ENCODE measurements at places on chromosomes 16 and 17.

DNA sequence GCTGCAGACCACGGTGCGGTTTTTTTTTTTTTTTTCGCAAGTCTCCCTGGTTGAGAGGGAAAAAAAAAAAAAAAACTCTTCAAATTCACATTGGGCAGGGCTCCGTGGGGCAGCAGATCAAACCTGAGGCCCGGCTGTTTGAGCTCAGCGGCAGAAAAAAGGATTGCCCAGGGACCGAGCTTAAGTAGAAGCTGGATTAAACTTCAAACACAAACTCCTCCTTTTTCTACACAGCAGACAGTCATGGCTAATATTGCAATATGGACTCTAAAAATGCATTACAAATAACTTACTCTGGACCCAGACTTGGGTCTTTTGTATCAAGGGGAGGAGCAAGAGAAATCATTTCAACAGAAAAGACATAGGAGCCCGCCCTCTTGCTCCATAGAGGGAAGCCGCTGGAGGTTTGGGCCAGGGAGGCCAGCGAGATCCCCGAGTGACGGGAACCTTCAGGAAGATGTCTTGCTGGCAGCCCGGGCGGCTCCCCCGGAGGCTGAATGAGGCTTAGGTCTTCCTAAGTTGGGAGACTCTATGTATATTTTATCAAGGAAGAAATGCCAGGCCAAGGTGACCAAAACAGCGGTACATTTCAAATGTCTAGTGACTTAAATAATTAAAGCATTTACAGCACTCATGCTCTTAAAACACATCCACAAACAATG lies 167.7 kb downstream of the ZNF423 start:
- DNase-seq: no peak

GRCh38 chr16:57649846-57650245 lies 18.3 kb upstream of the ADGRG3 start:
- no peak for DNase-seq

DNA sequence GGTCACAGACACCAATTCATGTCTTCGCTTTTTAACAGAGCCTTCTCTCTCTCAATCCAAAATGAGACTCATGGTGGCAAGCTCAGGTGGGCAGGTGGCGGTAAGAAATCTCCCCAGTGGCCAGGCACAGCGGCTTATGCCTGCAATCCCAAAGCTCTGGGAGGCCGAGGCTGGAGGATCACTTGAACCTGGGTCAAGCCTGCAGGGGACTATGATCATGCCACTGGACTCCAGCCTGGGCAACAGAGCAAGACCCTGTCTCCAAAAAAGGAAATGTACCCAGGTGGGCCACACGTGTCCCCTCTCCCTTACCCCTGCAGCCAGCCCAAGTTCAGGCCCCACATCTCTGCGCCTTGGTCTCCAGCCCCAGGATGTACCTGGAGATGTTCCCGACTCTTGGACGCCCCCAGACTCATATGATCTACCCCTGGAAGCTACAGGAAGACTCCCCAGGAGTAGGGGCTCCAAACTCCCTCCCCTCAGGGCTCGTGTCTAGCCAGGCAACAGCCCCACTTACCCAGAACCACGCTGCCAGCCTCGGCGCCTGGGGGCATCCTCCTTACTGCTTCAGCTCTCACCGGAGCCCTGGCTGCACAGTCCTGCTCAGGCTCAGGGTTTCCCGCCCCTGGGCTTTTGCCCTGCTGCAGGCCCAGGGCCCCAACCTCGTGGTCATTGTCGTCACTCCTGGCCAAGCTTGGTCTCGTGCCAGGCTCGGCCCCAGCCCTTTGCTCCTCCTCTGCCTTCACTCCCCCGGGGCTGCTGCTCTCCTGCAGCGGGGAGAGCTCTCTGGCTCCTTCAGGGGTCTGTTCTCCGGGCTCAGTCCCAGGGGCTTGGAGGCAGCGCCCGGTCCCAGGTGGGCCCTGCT lies 16.2 kb downstream of the MYLK3 start:
- DNase-seq: no peak

GRCh38 chr17:27354491-27355081 lies 60.7 kb downstream of the WSB1 start:
- DNase-seq: no peak

DNA sequence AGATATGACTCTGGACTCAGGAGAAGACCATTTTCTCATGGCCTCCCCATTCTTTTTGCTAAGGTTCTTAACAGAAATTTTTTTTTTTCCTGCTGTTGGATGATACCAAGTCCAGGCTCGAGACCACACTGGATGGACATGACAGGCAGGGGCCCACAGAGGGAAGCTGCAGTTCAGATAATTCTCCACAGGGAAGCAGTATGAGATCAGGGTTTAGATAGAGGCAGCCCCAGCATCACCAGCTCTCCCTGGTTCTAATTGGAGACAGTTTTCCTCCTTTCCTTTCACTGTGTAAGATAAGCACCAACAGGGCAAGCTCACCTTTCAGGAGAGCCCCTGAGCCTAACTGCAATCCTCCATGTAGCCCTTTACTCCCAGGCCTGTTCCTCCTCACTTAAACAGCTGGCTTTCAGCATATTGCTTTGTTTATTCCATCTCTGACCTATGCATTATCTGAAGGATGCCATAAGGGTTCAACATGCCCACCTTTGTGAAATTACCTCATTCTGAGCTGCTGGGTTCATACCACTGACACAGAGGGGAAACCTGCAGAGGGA lies 108.1 kb downstream of the SNX11 start:
- no peak for DNase-seq

GRCh38 chr17:68835071-68835470 lies 120.1 kb downstream of the ABCA8 start:
- no peak for DNase-seq

DNA sequence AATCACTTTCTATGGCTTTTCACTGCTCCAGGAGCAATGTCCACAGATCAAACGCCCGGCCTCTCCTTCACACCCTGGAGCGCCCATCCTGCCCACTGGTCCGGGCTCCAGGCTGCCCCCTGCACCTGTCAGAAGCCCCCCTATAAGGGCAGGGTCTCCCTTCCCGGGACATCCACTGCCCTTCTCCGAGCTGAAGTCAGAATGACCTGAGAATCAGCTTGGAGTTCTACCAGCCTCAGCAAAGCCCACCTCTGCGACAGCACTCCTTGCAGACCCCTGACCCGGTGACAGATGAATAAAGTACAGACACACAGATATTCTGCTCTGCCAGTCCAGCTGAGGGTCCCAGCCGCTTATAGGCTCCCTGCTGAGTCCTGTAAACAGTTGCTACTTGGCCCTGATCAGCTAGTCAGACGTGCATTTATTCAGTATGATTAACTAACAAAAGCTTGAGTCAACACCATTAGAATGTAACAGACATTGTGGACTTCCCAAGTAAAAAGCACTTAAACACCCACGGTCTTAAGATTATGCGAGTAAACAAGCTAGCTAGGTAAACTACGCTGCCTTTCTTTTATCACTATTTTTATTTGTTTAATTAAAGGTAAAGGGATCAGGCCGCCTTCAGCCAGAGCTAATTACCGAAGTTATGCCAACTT lies 4.8 kb downstream of the SLC7A5 start:
- DNase-seq: no peak

DNA sequence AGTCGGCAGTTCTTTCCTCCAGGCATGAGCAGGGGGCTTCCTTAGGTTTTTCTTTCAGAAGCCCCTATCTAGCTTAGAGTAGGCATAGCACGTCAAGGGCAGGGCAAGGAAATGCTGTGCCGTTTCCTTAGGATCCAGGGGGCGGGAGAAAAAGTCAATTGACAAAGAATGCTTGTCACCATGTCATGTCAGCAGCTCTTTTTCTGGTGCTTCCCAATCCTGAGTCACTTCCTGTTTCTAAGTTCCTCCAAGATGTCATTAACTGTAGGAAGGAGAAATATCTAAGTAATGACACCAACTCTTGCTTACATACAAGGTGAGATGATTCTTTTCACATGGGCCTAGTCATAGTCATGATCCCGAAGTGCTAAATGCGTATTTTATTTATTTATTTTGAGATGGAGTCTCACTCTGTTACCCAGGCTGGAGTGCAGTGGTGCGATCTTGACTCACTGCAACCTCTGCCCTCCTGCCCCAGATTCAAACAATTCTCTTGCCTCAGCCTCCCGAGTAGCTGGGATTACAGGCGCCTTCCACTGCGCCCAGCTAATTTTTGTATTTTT lies 35.2 kb downstream of the GJC1 start:
- DNase-seq: no peak

GRCh38 chr16:51151435-51151960 lies 428 bp upstream of the SALL1 start:
- no peak for DNase-seq

DNA sequence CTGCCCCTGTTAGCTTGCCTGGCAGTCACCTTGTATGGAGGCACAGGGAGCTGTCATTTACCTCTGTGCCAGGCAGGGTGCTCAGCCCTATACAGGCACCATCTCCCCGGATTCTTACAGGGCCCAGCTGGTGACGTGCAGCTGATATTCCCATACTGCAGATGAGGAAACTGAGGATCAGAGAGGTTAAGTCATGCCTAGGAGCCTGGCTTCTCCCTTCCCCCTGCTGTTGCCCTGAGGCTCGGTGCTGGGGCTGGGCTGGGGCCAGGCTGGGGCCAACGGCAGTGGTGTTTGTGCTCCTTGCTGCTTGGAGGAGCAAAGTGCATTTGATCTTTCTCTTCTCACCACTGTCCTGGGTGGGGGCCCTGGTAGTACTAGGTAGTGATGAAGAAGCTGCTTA lies 54.7 kb upstream of the IL34 start:
- DNase-seq: no peak

DNA sequence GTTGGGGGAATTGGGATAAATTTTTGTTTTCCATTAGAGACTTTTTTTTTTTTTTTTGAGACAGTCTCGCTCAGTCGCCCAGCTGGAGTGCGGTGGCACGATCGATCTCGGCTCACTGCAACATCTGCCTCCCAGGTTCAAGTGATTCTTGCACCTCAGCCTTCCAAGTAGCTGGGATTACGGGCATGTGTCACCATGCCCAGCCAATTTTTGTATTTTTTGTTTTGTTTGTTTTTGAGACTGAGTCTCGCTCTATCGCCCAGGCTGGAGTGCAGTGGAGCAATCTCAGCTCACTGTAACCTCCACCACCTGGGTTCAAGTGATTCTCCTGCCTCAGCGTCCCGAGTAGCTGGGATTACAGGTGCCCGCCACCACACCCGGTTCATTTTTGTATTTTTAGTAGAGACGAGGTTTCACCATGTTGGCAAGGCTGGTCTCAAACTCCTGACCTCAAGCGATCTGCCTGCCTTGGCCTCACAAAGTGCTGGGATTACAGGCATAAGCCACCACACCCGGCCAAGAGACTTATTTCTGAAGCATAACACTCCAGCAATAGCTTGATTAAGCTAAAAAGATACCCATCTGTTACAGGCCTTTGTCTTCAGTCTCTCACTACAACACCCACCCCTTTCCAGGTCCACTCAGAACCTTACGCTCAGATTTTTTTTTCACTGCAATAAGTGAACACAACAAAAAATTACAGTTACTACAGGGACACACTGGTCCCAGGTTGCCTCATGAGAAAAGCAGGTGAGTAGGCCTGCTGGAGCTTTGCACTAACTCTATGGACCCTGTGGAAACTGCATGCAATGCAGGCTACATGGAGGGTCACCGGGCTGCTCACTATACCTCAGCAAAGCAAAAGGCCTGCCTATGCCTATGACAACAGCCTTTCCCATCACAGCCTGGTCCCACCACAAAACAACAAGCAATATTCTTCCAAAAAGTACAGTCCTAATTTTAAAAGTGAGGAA lies 34.6 kb downstream of the KANSL1 start:
- DNase-seq: no peak

GRCh38 chr17:19017804-19018599 lies 13.4 kb upstream of the FAM83G start:
- DNase-seq: no peak

DNA sequence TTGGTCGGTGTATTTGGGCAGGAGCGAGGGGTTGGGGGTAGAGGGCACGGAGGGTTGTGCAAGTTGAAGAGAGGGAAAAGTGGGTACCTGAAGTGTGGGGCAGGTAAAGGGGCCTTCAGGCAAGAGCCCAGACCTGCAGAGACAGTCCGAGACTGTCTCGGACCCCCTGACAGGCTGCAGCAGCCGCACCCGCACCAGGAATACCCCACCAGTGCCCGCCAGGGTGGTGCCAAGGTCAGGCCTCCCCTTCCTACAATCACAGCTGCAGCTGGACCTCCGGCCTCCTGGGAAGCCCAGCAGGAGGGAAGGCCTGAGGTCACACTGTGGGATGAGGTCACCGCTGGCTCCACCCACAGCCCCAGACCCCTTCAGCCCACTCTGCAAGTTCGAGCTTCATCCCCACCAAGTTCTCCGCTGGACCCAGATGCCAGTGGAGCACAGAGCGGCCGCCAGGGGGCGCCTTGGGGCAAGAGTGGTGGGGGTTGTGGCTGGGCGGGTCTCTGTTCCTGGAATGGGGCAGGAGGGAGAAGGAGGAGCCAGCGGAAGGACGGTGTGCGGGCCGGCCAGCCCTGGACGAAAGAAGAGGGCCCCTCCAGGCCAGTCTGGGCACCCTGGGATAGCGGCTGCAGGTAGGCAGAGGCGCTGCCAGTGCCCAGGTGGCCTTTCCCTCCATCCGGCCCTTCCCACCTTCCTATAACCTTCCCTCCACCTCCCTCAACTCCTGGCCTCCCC lies at the start of gene HSD3B7:
TSS of gene HSD3B7 (plus strand) at position 539 of the 732 bp plus-strand sequence. CDS start 452 bp downstream, outside the sequence.
- DNase-seq: peak; percentile 89

DNA sequence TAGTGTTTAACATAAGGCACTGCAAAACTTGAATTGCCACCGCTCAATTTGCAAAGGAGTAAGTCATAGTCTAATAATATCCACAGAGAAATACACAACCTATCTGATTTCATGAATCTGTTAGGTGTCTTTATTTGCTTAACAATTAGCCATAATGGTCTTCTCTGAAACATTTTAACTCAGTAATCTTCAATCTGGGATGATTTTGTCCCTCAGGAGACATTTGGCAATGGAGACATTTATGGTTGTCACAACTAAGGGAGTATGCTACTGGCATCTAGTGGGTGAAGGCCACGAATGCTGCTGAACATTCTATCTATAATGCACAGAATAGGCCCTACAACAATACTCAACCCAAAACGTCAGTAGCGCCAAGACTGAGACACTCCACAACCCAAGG lies 4.3 kb downstream of the UBE2G1 start:
- no peak for DNase-seq

GRCh38 chr17:38749223-38750043 lies 1.3 kb upstream of the PCGF2 start:
- no peak for DNase-seq

DNA sequence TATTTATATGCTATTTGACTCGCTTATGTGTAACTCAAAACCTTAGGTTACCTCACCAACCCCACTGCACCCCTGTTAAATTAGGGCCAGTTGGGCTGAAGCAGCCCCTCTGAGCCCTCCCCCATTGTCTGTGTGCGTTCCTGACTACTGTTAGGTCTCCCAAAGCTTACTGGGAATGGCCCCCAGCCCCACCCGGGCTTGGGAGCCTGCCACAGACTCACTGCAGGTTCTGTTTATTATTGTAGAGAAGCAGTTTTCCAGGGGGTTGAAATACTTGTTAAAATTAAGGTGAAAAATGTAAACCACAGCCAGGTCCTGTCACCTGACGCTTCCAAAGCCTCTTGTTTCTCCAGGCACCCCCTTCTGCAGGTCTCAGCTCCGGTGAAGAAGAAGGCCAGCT lies 151.7 kb downstream of the FOXL1 start:
- DNase-seq: no peak

All from stimulated activated CD4-positive, alpha-beta T cell treated with anti-CD3 and anti-CD28 coated beads, Interleukin-2, amount 100 ng/mL, for 24 hours (primary cell).